ENCODE measurements at places on chromosomes 4 and X.
A peak's percentile ranks its signal among the peaks of the same experiment; 100 is the strongest.

GRCh38 chr4:150236626-150237025, 158.4 kb downstream of the DCLK2 start:
- H3K4me1 ChIP-seq: peaks cover 21% of the 10 kb centered on the region
- no peak overlapping the region for H3K27ac ChIP-seq
- no peak overlapping the region for H3K4me3 ChIP-seq
- H3K36me3 ChIP-seq: no peaks in the 10 kb centered on the region
- H3K27me3 ChIP-seq: no peaks in the 10 kb centered on the region

- no peaks in the 10 kb centered on the region for H3K27me3 ChIP-seq
- DNase-seq: no peak
- H3K27ac ChIP-seq: no peak overlapping the region
- no peak overlapping the region for H3K4me3 ChIP-seq
- H3K36me3 ChIP-seq: no peaks in the 10 kb centered on the region
Measured at GRCh38 chr4:125975861-125976397, 661.2 kb downstream of the FAT4 start.

DNA sequence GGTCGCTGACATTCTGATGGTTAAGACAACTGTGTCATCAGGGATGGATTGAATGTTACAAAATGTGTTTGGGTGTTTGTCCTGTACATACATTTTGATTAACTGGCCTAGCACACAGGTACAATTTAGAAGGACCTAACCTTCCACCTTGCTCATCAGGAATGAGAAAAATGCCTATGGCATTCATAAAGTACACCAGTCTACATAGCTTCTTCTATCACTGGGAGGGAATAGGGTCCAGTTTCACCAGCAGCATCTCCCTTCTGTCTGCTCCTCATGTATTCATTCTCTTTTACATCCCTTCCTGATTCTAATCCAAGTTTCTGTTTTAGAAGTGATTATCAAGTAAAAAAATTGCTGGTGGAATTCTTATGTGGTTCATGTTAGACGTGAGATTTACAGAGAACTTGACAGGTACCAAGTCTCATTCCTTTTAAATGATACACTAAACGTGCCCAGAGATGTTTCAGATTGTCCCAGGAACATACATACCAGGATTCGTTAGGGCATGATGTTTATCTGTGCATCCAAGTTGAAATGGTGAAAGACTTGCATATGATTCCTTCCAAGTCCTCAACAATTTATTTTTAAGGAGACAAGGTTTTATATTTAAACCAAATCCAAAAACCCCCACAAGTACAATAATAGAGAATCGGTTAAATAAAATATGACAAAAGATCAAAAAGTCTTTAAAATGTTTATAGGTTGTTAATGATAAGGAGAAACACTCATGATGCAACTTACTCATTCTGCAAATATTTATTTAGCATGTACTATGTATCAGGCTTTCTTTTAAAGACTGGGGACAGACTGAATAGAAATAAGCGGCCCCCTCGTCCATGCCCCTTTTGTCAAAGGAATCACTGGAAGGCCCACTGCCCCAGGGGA, 359.1 kb downstream of the ZNF674 start:
- no peak overlapping the region for H3K4me3 ChIP-seq
- no peaks in the 10 kb centered on the region for H3K4me1 ChIP-seq
- H3K27me3 ChIP-seq: no peaks in the 10 kb centered on the region
- H3K36me3 ChIP-seq: no peaks in the 10 kb centered on the region

- H3K27ac ChIP-seq: no peak overlapping the region
- no peak overlapping the region for H3K4me3 ChIP-seq
- H3K4me1 ChIP-seq: no peaks in the 10 kb centered on the region
Measured at GRCh38 chrX:26909728-26910127, 553.4 kb downstream of the PPP4R3C start.

- no peaks in the 10 kb centered on the region for H3K36me3 ChIP-seq
- H3K27me3 ChIP-seq: no peaks in the 10 kb centered on the region
- no peak overlapping the region for H3K4me3 ChIP-seq
Measured at GRCh38 chrX:14164828-14165227, 135.1 kb upstream of the GEMIN8 start.

GRCh38 chrX:126770179-126770578, 49.4 kb upstream of the PRR32 start:
- no peaks in the 10 kb centered on the region for H3K4me1 ChIP-seq
- peak; percentile 42 for DNase-seq
- H3K27ac ChIP-seq: no peak overlapping the region
- H3K27me3 ChIP-seq: no peaks in the 10 kb centered on the region

- H3K27me3 ChIP-seq: peaks cover 27% of the 10 kb centered on the region
- no peaks in the 10 kb centered on the region for H3K4me1 ChIP-seq
- no peak for DNase-seq
- no peak overlapping the region for H3K27ac ChIP-seq
- peak overlapping the region; percentile 39 for H3K4me3 ChIP-seq
Measured at GRCh38 chrX:43881410-43882293, 598 bp downstream of the MAOB start.

DNA sequence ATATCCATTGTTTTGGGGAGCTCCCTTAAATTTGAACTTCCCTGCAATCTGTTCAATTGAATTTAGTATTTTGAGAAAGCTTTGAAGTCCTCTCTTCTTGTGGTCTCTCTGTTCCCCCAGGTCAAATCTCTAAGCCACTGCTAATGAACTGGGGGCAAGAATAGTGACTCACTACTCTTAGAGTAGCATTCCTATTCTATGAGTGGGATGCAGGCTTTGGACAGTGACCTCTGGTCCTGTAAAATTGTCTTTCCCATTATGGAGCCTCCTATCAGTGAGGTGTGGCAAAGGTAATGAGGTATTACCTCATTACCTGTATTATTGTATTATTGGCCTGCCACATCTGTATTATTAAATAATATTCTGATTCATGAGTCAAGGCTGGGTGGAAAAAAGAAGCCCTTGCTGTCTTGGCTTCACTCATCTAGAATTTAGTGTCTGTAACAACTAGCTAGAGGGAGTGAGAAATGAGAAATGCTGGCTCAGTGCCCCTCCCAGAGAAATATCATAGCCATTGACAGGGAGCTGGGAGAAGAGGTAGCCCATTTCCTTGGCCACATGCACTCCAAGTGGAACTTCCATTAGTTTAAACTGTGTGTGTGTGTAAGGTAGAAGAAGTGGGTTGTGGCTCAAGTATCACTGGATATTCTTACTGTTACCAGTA, 393.9 kb upstream of the CTSO start:
- H3K27me3 ChIP-seq: no peaks in the 10 kb centered on the region
- no peak for DNase-seq
- H3K27ac ChIP-seq: no peak overlapping the region

DNA sequence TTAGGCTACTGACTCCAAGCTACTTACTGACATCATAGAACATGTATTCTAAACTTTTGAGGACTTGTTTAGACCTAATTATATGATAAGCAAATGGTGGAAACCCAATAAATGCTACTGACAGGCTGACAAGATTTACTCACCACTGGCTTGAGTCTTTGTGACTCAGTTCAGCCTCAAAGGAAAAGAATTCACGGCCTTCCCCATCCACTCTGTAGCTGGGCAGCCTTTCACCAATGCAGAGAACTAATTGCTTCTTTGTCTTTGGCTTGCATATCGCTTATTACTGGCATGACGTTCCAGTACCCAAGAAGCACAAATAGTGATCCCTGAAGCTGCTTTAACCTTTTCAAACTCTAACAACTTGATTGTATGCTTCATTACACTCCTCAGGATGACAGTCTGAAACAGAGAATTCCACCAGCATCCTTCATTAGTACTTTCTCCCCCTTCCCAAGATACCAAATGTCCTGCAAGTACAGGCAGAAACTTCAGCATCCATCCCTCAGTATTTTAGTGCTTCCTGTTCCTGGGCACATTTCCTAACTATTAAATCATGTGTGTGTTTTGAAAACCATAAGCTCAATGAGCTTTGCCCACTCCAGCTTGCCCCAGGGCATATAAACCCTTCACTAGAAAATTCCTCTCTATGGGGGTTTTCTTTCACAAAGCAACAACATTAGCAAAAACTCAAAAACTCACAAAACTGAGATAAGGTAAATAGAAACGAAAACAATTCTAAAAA, 298.1 kb upstream of the SLC7A11 start:
- DNase-seq: no peak
- no peak overlapping the region for H3K4me3 ChIP-seq
- no peaks in the 10 kb centered on the region for H3K4me1 ChIP-seq
- H3K27me3 ChIP-seq: no peaks in the 10 kb centered on the region

DNA sequence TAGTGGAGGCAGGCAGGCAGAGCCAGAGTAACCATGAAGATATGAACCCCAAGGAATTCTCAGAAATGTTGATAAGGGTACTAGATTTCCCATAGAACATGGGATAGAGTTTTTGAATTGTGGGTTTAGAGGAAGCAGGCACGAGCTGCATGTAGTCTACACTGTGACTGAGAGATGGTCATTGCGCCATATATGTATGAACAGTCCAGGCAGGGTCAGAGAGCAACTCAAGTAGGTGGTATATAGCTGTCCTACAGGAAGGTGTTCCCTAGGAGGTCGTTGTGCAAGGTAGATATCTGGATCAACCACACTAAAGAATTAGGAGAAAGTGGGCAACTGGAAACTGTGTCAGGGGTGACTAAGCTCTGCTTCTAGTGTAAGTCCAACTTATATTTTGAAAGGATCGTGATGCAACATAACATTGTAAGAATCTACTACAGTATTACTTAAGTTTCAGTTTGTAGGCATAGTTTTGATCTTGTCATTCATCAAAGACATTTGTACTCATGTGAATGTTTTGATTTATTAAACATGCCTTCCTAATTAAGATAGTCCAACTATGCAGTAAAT, 94.6 kb downstream of the HPGD start:
- no peak for DNase-seq
- no peak overlapping the region for H3K4me3 ChIP-seq
- no peaks in the 10 kb centered on the region for H3K36me3 ChIP-seq
- no peaks in the 10 kb centered on the region for H3K4me1 ChIP-seq
- no peak overlapping the region for H3K27ac ChIP-seq

DNA sequence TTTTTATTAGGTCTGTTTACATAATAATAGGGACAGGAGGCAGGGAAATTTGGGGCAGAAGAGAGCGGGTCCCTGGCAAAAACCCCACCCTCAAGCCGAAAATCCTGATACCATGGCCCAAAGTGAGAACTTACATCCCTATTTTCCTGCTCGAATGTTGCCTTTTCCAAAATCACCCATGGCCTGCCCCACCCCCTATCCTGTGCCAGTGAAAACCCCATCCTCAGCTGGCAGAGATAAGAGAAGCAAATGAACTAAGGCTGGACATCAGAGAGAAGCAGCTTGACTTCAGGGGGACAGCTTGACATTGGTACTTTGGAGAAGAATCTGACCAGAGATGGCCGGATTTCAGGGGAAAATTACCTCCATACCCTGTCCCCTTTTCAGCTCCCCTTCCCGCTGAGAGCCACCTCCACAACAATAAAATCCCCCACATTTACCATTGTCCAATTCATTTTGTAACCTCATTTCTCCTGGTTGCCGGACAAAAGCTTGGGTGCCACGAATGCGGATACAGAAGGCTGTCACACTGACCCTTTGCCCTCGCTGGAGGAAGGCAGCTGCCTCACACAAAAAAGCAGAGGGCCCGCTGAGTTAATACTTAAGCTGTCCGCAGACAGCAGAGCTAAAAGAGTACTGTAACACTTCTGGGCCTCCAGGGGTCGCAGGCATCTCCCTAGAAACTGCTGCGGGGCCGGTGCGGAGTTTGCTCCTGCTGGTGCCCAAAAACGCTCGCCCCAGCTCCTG, 196.2 kb downstream of the SNCA start:
- H3K36me3 ChIP-seq: no peaks in the 10 kb centered on the region
- no peak overlapping the region for H3K4me3 ChIP-seq
- no peak overlapping the region for H3K27ac ChIP-seq
- H3K27me3 ChIP-seq: peaks cover 8% of the 10 kb centered on the region
- peaks cover 9% of the 10 kb centered on the region for H3K4me1 ChIP-seq
- DNase-seq: peak; percentile 96

DNA sequence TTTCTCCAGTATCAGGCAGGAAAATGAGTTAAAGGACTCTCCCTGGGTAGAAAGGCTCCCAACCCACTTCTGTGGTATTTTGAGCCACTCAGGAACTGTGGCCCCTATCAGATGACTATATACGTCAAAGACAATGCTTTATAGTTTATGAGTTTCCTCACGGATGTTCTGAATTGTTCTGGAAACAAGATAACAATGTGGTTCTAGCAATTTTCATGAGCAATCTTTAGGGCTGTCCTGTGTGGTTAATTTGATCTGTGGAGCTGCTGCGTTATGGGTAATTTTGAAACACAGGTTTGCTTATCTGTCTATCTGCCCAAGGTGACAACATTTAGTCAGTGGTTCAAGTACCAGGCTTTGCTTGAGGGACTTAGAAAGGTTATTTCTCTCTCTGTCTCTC, 46.7 kb upstream of the IL2 start:
- no peaks in the 10 kb centered on the region for H3K4me1 ChIP-seq
- no peak for DNase-seq
- H3K36me3 ChIP-seq: no peaks in the 10 kb centered on the region
- H3K4me3 ChIP-seq: no peak overlapping the region

- H3K27ac ChIP-seq: no peak overlapping the region
- H3K4me3 ChIP-seq: no peak overlapping the region
- no peaks in the 10 kb centered on the region for H3K27me3 ChIP-seq
- DNase-seq: no peak
Measured at GRCh38 chrX:115564243-115564642, 3.3 kb downstream of the PLS3 start.

- H3K36me3 ChIP-seq: no peaks in the 10 kb centered on the region
- peaks cover 100% of the 10 kb centered on the region for H3K27me3 ChIP-seq
- no peaks in the 10 kb centered on the region for H3K4me1 ChIP-seq
- H3K27ac ChIP-seq: no peak overlapping the region
Measured at GRCh38 chr4:173498023-173498422, 32.0 kb downstream of the HAND2 start.

DNA sequence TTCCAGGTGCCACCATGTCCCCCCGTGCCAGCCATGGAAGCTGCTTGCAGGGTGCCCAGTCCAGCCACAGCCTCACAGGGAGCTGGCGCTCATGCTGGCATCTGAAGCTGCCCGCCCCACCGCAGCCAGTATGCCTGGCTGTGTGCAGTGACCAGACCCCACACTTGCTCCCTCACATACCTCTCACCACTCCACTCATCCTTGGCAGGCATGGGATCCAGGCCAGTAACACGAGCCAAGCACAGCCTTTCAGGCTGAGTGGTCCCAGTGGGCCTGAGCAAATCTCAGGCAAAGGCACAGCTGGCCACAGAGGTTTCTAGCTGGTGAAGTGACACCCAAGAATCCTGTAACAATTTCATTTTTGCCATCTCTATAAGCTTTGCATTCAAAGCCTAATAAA, 48.4 kb upstream of the SEC24B start:
- DNase-seq: no peak
- no peaks in the 10 kb centered on the region for H3K4me1 ChIP-seq
- no peaks in the 10 kb centered on the region for H3K36me3 ChIP-seq

- no peaks in the 10 kb centered on the region for H3K27me3 ChIP-seq
- H3K36me3 ChIP-seq: no peaks in the 10 kb centered on the region
- no peak overlapping the region for H3K4me3 ChIP-seq
- no peak for DNase-seq
- H3K27ac ChIP-seq: no peak overlapping the region
Measured at GRCh38 chrX:24945009-24945408, 70.8 kb downstream of the ARX start.
